Naive thymus-derived CD8-positive, alpha-beta T cell (primary cell): ENCODE measurements at places on chromosomes 11 and 22. TPM values are rescaled to one million over a fixed set of nuclear protein-coding genes. Genes with fewer than 3 reads are reported as not detected.

The ANO5 gene
- 0.05 TPM for total RNA-seq

The GTSE1 gene
- total RNA-seq, result 0.30 TPM

The CYP2D6 gene
- total RNA-seq, result 9.6 TPM

The TBX1 gene
- not detected for total RNA-seq

The SNX32 gene
- 2.1 TPM for total RNA-seq

The OR52E4 gene
- total RNA-seq, result not detected

The OR52W1 gene
- total RNA-seq, result not detected

The VWCE gene
- total RNA-seq, result 0.99 TPM

The NNMT gene
- not detected for total RNA-seq

The FAM180B gene
- not detected for total RNA-seq

The CRYBB2 gene
- total RNA-seq, result not detected

The ADM2 gene
- 7.7 TPM for total RNA-seq

The LRRC56 gene
- total RNA-seq, result 5.2 TPM

The OR2AG1 gene
- total RNA-seq, result not detected

The MIOX gene
- total RNA-seq, result not detected

The ANO9 gene
- total RNA-seq, result 70.1 TPM

The LRRC74B gene
- total RNA-seq, result not detected

The DENND6B gene
- 7.0 TPM for total RNA-seq

The FIBP gene
- 35.6 TPM for total RNA-seq

The SART1 gene
- 81.9 TPM for total RNA-seq

The ANGPTL5 gene
- total RNA-seq, result not detected

The CARD10 gene
- 1.4 TPM for total RNA-seq

The CPT1B gene
- 97.5 TPM for total RNA-seq

The KRTAP5-1 gene
- total RNA-seq, result not detected

The FGF3 gene
- total RNA-seq, result not detected

The NRXN2 gene
- total RNA-seq, result 0.21 TPM

The OR10D3 gene
- not detected for total RNA-seq

The SPTBN2 gene
- 0.47 TPM for total RNA-seq

The TBX10 gene
- total RNA-seq, result not detected

The TRIM68 gene
- total RNA-seq, result 22.2 TPM

The NEU3 gene
- 15.1 TPM for total RNA-seq

The OVOL1 gene
- total RNA-seq, result not detected

The ABCG4 gene
- not detected for total RNA-seq

The SAAL1 gene
- total RNA-seq, result 18.7 TPM

The IGF2 gene
- total RNA-seq, result not detected

The IGLL1 gene
- total RNA-seq, result not detected

The SLC22A8 gene
- total RNA-seq, result not detected

The MS4A8 gene
- not detected for total RNA-seq

The MED19 gene
- 11.9 TPM for total RNA-seq
